ENCODE measurements at places on chromosomes 2 and 18.

DNA sequence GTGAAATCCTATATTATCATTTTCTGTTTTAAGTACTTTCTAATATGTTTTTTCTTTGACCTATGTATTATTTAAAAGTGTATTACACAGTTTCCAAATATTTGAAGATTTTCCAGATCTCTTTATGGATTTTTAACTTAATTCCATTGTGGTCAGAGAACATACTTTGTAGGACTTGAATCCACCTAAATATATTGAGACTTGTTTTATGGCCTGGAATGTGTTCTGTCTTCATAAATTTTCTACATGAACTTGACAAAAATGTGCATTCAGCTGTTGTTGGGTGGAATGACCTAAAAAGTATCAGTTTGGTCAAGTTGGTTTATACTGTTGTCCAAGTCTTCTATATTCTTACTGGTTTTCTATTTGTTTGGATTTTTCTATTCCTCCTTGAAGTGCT lies 33.8 kb upstream of the TMEM247 start:
- DNase-seq: no peak

- DNase-seq: no peak
Measured at GRCh38 chr2:11169333-11169732, 14.1 kb downstream of the SLC66A3 start.

DNA sequence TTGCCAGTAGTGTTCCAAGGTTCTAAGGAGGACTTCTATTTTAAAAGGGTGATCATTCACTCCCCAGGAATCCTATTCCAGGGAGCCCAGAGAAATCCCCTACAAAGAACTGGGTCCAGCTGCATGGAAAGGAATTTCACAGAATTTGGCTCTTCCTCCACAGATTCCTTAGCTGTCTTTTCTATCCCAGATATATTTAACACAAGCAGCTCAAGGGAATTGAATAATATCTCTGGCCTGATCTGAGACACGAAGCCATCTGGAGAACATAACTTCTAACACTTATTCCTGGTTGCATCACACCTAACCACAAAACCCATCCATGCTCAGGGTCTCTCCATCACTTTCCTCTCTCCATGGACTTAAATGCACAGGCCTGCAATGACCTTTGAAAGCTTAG lies 306.7 kb upstream of the ACVR2A start:
- DNase-seq: no peak

DNA sequence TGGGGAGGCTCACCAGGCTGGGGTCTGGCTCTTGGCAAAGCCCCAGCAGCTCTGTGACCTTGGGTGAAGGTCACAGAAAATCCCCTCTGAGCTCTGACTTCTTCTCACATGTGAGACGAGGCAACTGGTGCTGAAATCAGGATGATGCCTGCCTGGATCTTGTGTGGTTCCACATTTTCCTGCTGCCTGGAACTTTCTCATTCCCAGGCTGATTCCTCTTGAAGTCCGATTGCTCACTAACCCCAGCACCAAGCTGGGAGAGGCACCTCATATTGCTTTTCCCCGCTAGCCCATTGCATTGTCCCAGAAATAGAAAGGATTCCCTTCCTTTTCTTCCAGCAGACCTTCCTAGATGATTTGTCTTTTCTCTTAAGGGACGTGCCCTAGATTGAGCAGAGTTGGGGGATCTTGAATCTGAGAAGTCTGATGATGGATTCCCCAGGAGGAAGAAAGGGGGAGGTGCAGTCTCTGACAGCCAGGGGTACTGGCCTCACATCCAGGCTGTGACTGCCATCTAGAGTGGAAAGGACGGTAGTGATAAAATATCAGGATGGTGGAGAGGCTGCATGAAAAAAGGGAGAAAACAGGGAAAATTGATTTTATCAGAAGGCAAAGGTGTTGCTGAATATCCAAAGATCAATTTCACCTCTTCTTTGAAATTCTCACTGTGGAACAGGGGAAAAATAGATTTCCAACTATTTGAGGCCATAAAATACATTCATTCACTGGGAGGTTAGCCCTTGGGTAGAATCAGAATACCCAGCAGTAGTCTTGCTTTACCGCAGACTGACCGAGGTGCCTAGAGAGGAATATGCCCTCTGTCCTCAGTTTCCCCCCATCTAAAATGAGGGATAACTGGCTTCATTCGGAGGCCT lies 96.3 kb downstream of the FAM210A start:
- DNase-seq: no peak

DNA sequence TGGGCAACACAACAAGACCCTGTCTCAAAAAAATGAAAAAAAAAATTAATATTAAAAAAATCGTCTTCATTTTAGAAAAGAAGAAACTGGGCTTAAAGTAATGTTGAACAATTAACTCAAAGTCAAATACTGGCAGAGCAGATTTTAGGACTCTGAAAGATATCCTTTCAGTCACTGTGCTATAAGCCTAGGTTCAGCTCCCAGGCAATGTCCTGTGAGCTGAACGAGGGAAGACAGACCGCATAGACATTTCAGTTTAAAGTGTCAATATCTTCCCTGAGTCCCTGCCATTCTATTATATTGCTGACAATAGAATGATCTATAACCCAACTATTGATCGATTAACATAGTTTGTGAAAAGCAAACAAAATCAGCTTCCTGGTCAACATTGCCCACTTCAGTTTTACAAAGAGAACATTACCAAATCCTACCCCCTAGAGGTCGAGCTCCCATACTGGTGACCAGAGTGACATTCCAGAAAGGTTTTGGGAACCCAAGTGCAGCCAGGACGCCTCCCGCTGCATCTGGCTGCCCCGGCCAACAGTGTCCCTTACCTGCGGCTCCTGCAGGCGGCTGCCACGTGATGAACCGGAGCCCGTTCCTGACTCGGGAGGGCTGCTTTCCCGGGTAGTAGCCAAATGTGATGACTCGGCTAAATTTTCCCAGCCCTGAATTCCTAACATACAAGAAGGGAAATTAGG lies 639 bp downstream of the MRO start:
- DNase-seq: no peak

GRCh38 chr18:41324934-41325333 lies 630.1 kb upstream of the PIK3C3 start:
- no peak for DNase-seq

DNA sequence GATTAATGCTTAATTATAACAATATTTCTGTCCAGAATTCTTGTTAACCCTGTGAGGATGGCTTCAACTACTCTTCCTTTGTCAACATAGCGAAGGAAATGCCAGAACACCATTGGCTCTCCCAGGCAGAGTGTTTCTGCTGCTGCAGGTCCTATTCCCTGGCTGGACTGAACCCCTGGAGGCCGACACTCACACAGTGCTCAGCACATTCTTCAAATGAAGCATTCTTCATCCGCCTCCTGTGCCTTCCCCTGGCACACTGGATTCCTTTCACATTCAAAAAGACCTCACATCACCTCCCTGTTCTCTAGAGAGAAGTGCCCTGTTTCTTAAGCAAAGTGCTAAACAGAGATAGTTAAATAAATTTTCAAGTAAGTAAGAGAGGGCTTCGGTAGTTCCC lies 187.3 kb upstream of the MSH6 start:
- no peak for DNase-seq

DNA sequence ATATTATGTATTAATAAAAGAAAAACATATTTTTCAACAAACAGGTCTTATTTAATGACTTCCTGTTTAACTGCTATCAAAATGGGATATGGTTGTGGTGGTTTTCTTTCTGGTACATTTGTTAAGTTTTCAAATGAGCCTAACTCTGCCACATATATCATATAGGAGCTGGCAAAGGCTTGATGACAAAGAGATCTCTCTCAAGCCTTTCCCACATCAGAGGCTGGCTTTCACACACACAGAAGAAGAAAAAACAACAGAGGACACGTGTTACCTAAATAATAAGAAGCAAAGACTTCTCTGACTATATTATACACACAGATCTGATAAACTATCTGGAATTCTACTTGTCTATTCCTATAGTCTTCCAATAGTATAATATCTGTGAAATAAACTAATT lies 46.1 kb downstream of the CFAP36 start:
- DNase-seq: no peak

GRCh38 chr2:28981620-28982376 lies 700 bp downstream of the TOGARAM2 start:
- no peak for DNase-seq

GRCh38 chr2:17748745-17749144 lies 4.9 kb downstream of the SMC6 start:
- no peak for DNase-seq

DNA sequence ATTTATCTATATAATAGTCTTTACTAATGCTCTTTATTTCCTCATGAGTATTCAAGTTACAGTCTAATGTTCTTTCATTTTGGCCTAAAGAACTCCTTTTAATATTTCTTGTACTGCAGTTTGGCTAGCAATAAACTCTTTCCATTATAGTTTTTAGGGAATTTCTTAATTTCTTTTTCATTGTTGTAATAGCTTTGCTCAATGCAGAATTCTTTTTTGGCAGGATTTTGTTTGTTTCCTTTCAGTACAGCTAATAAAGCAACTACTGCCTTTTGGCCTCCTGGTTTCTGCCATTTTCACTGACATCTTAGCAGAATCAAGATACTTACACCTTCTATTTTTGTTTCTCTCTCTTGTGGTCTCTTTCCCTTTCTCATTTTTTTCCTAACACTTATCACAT lies 390.4 kb upstream of the RGPD4 start:
- DNase-seq: no peak

DNA sequence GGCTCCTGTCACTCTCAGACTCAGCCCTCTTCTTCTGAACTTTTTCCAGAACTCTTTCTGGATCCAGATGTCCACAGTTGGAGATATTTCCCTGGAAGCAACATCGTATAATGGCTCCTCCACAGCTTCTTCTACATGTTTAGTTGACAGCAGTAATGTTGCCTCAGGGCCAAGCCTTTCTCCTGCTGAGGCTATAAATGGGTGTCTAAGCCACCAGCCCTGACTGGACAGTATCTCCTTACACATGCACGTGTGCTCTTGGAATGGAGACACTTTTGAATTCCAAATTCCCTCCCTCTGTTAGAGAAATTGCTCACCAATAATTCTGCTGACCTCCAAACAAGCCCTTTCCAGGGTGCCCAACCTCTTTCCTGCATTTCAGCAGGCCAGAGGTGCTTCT lies 156.2 kb upstream of the PIK3C3 start:
- no peak for DNase-seq

DNA sequence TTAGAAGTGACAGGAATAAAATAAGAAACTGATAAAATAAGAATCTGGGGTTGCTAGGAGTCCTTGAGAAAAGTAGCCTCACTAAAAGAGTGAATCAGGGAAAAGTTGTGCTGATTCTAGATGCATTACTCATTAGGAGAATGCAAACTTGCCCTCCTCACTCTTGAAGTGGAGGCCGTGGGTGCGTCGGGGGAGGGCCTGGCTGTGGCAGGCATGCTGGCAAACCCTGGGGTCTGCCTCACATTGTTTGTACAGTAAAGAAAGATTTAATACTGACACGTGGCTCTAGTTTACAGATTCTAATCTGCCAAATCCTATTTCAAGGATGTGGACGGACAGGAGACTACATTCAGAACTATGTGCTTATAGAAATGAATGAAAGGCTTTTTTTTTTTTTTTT lies 41.9 kb downstream of the TANC1 start:
- peak; percentile 63 for DNase-seq

GRCh38 chr2:219907011-219907365 lies 279.6 kb downstream of the SLC4A3 start:
- no peak for DNase-seq

DNA sequence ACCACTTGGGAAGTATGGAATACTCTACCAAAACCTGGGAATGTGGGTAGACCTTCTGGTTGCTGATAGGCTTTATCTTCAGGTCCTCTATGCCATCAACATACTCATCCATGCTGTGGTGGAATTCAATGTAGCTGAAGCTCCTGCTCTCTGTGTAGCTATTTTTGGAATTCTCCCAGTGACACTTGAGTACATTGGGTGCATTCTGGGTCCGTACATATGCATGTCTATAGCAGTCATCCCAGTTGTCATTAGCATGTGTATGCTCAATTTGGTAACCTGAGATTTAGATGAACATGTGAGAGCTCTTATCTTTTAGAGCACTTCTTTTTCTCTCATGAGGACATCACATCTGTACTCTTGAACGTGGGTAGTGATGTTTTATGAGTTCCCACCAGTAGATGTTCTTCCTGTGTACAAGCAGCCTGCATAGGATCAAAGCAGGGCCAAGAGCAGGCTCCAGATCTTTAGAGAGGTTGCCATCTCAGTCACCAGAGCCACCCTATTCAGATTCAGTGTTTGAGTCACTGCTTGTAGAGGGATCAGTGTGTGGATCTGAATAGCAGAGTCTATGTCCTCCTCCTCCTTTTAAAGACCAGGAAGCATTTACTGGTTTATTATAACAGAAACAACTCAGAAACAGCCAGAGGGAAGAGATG lies 65.9 kb downstream of the MGAT5 start:
- no peak for DNase-seq

- no peak for DNase-seq
Measured at GRCh38 chr18:80233899-80234298, 13.4 kb downstream of the PARD6G start.

GRCh38 chr2:64203858-64204632 lies 59.8 kb upstream of the PELI1 start:
- DNase-seq: no peak

- no peak for DNase-seq
Measured at GRCh38 chr2:57107353-57107752, 923.6 kb downstream of the CCDC85A start.

GRCh38 chr18:67276638-67277037 lies 239.9 kb downstream of the DSEL start:
- no peak for DNase-seq

GRCh38 chr2:181289698-181290097 lies 167.5 kb upstream of the ITGA4 start:
- DNase-seq: no peak

DNA sequence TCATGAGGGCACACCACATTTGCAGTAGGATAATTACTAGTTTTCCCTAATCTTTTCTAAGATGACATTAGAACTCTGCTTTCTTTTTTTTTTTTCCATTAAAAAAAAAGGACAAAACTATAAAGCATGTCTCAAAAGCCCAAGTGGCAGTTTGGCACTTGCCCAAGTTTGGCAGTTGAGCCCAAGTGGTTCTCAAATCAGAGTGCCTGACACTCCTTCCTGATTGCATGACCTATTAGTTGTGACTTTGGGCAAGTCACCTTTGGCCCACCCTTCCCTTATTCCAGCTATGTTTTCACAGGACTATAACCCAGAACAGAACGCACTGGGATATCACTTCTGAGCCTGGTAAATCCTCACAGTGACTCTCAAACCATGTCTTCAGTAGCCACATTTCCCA lies 273.0 kb downstream of the CCDC85A start:
- DNase-seq: no peak

GRCh38 chr18:58803978-58804377 lies 60.7 kb upstream of the ZNF532 start:
- no peak for DNase-seq

Data from amniotic stem cell (primary cell).